ENCODE measurements at places on chromosomes 1 and 21.
A peak's percentile ranks its signal among the peaks of the same experiment; 100 is the strongest.

DNA sequence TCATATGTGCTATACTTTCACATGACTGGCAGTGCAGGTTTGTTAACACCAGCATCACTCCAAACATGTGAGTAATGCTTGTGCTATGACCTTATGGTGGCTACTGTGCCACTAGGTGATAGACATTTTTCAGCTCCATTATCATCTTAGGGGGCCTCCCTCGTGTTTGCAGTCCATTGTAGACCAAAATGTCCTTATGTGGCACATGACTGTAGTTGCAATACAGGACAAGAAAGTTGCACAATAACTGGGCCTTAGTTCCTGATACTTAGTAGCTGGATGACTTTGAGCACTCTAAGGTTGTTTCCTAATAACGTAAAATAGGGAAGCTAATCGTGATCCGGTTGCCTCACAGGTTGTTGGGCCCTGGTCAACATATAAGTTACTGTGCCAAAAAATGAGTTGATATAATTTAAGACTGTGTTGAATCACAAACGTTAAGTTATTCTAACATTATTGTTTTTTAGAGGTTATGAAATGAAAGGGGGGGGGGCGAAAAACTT, 511 bp upstream of the SNX27 start:
- no peak for DNase-seq

DNA sequence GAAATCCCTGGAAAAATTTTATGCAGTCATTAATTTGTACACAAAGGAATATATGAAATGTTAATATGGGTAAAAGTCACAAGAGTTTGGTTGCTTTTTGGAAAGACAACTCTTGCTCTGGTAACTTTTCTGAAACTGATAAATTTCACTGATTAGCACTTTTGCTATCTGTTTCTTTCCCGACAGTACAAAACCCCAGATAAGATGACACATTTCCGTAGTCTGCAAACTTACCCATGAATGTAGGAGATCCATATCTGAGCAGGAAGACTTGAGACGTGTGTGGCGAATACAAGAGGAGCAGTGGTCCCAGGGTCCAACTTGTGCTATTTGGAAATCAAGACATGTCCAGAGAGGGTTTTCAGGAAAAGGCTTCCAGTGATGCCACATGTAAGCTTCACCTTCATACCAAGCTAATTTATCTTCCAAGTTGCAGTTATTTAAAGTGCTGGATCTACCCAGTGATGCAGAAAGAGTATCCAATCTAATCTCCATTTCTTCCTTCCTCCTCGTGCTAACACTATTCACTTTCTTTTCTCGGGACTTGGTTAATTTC, 35.9 kb upstream of the SAMSN1 start:
- DNase-seq, result peak; percentile 3

DNA sequence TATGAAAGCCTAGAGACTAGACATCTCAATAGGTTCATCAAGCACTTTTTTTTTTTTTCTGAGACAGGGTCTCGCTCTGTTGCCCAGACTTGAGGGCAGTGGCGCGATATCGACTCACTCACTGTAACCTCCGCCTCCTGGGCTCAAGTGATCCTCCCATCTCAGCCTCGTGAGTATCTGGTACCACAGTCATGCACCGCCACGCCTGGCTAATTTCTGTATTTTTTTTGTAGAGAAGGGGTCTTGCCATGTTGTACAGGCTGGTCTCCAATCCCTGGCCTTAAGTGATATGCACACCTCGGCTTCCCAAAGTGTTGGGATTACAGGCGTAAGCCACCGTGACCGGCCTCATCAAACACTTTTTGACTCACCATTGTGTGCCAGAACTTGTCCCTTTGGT, 613 bp upstream of the GPATCH4 start:
- DNase-seq, result no peak

DNA sequence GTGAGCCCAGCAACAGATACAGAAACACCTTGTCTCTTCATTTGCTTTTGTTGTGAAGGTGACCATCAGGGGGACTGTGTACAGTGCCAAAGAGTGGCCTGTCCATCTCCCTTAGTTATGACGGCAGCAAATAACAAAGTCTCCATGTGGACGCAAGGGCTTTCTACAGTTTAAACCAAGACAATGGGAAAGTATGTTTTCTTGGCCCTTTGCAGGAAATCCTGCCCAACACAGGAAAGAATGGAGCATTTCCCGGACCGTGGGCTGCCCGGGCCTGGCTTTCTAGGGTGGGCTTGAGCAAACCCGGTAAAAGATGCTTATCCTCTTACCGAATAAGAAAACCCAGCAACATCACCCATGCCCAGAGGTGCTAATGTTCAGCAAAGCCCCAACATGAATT, 87.3 kb downstream of the ZBTB18 start:
- DNase-seq, result no peak

DNA sequence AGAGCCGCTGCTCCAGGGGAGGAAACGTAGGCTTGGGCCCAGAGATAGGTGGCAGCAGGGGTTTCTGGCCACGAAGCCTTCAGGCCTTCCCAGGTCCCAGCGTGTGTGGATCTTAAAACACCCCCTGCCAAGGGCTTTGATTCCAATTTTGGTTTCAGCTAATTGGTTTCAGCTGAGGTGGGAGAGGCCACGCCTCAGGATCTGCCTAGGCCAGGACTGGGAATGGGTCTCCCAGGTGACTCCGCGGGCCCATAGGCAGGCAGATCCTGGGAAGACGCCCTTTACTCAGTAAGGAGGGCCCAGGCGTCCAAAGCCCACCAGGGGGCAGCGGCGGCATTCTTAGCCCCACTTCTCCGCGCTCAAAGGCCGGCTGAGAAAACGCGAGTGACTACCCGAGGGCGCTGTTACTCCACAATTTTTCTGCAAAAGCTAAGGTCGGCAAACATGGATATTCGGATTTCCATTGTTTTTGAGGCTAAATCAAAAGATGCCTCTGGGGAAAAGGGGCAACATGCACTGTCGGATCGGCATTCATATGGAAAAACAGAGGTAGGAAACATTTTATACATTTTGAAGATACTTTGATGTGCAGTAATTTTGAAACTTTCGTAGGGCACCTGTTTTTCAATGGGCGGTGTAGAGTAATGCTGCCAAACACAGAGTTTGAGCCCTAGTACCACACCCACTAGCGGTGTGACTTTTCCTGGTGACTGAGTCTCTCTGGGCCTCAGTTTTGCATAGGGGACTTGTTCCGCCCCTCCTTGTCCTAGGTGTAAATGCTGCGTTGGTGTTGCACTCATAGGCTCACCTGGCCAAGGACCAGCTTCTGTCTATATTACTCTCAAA, 31.8 kb upstream of the BCL10 start:
- DNase-seq, result peak; percentile 32

- DNase-seq, result no peak
Measured at GRCh38 chr1:18951416-18951815, 5.1 kb downstream of the IFFO2 start.

GRCh38 chr1:184627007-184627341, 127.7 kb downstream of the EDEM3 start:
- no peak for DNase-seq

DNA sequence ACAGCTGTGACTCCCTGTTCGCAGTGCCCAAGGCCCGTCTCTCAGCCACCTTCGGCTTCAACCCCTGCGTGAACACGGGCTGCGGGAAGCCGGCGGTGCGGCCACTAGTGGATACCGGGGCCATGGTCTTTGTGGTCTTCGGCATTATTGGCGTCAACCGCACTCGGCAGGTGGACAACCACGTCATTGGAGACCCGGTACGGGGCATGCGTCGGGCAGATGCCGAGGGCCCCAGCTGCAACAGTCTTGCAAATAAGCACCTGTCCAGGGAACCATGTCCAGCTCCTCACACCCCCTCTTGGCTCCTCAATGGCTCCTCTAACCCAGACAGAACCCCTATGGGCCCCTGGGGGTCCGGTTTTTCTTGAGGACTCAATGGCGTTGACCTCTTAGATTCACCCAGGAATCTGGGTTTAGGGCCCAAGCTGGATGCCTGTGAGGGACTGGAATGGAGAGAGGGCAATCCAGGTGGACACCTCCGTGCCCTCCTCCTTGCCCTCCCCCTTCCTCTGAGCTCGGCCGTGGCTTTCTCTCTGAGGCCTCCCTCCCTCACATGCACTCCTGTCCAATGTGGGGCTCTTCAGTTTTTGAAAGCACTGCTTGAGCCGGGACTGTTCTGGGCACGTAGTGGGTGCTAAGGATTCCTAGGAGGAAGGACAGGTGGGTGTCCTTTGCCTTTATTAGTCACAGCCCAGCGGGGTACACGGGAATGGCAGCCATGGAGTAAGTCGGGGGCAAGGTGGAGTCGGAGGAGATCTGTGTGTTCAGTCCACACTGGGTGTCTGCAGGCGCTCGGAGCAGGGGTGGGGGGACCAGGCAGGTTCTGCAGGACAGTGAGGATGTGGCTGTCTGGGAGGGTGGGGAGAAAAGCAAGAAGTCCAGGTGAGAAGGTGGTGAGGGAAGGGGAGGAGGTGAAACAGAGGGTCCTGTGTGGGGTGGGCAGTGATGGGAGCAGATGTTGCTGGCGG, 51.1 kb downstream of the DISP3 start:
- DNase-seq, result no peak
